ENCODE measurements at places on chromosomes 2 and 18. TPM values are rescaled to one million over a fixed set of nuclear protein-coding genes. Genes with fewer than 3 reads are reported as not detected.

- DNase-seq = no peak
These were observed 7.0 kb downstream of the USP34 start for GRCh38 chr2:61463769-61464475.

GRCh38 chr2:112644933-112645309 is 818 bp upstream of the SLC20A1 start:
- DNase-seq = no peak

- DNase-seq = no peak
These were observed 51.2 kb downstream of the WDR75 start for GRCh38 chr2:189492451-189492850.

- peak; percentile 3 for DNase-seq
These were observed 41.5 kb upstream of the MC4R start for GRCh38 chr18:60413944-60414547.

- no peak for DNase-seq
These were observed 104.7 kb downstream of the ZFP36L2 start for GRCh38 chr2:43121580-43122314.

- peak; percentile 67 for DNase-seq
These were observed 20.1 kb upstream of the SELENOI start for GRCh38 chr2:26325851-26326250.

DNA sequence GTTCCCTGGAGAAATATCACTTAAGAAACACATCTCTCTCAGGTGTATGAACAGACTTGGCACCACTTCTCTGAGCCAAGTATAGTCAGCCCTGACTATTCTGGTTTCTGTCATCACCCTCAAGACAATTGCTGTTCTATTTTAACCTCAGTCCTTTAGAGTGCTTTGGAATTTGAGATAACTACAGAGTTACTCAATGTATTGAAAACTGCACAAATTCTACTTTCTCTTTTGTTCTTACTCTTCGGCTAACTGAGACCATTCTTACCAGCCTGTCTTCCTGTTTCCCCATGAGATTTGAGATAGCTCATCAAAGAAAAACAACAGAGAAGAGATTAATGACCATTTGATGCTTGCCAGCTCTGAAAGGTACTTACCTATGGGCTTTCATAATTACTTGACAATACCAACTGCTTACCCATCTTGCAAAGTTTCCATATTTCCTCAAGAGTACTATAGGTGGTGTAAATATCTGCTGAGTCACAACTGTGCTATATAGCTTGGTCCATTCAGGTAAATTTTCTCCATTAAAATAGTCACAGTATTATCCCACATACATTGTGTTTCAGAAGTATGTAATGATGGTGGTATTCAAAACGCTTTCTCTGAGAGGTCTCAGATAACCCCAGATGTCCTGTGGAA is 467.5 kb upstream of the CHST9 start:
- DNase-seq = peak; percentile 2

GRCh38 chr2:55161295-55162210 is 70.5 kb downstream of the CLHC1 start:
- DNase-seq = no peak

Gene TMEM37
- polyA plus RNA-seq = 0.75 TPM

Gene MC4R
- not detected for polyA plus RNA-seq

Gene RSAD2
- 0.14 TPM for polyA plus RNA-seq

Data from fibroblast of lung (primary cell).